ENCODE measurements at places on chromosomes 5 and 9. TPM values are rescaled to one million over a fixed set of nuclear protein-coding genes. Genes with fewer than 3 reads are reported as not detected.

Gene CARD9
- total RNA-seq = 4.2 TPM

Gene FAM221B
- not detected for total RNA-seq

Gene PTGER4
- total RNA-seq = 14.0 TPM

Gene PLEKHG4B
- not detected for total RNA-seq
